ENCODE measurements at places on chromosomes 3 and 15.

GRCh38 chr3:4984511-4984864 is 5.3 kb downstream of the BHLHE40 start:
- DNase-seq, result no peak

GRCh38 chr3:31246293-31247062 is 286.2 kb upstream of the STT3B start:
- DNase-seq, result no peak

DNA sequence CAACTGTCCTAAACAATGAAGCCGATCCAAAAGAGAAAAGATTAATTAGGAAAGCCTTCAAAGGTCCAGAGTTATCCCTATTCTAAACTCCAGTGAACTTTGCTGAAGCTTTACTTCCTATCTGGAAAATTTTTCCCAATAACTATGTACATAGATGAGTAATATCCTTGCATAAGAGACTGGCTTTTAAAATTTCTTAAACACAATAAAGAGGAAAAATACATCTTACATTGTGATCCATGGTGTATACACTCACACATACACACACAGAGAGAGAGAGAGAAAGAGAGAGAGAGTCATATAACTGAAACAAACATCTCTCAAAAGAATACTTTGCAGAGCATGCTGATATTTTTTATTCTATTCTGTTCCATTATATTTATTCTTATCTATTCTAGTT is 20.0 kb downstream of the SPTSSB start:
- no peak for DNase-seq

GRCh38 chr3:23889386-23889785 is 27.4 kb downstream of the NKIRAS1 start:
- DNase-seq, result no peak

- no peak for DNase-seq
Observed at GRCh38 chr15:99979371-99979770, 246.1 kb upstream of the LYSMD4 start.

DNA sequence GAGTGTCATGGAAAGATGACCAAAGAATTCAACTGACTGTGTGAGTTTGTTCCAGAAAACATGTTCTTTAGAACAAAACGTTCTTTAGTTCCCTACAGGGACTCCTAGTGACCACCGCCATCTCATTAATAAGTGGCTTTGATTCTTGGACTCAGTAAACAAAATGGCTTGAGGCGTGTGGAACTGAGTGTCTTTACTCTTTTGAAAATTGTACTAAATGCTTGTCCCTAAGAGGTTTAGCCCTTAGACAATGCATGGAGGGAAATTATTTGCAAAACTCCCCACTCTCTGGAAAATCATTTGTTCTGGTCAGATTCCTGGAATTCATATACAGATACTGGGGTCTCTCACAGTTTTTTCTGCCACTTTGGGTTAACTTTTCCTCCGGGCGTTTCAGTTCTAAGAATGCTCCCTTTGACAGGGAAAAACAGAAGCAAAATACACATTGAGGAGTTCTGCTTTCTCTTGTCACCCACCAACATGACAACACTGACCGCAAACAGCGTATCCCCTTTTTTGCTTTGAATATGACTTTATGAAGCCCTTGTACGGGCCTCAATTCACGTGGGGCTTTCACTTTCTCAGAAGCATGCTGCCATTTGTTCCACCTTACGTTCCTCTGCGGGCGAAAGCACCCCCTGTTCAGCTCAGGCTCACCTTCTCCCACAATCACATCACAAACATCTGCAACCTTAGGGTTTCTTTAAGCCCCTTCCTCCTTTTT is 15.3 kb upstream of the NRROS start:
- DNase-seq, result no peak

DNA sequence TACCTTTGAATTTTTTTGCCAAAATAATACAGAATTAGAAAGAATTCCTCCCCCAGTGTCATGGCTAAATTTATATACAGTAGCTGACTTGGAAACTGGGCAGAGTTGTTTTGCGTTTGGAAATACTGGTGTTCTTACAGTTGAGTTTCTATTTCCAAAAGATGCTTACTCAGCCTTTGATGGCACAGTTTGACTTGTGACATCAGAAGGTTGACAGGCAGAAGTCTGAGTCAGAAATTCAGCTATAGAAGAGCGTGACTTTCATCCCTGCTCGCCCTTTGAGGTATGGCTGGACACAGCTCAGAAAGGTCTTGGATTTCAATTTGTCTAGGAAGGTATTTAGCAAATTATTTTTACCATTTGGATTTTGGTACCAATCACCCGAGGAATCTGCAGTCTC is 175.8 kb downstream of the VGLL4 start:
- no peak for DNase-seq

DNA sequence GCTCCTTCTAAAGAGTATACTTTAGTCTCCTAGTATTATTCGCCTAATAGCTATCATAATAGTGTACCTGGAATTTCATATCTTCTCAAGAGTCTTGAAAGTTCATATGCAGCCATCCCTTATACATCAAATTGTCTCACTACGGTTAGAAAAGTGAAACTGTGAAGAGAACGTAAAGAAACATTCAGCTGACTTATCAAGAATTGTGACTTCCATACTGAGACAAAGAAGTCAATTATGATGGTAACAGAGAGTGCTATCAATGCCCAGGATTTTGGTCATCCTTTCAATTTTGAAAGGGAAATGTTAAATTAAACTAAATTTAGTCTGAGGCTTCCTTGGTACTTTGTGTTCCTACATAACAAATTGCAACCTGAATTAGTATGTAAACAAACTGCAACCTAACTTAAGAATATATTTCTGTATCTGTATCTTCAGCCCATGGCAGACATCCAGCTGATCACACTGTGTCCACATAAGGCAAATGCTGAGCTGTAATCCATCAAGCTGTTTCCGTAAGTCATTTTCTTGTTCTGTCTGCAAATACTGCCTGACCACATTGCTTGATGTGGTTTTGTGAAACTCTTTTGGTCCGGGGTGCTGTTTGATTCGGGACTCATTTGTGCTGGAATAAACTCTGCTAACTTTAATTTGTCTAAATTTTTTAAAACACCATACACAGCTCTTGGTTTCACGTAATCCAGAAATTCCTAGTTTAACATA is 469.6 kb downstream of the SI start:
- no peak for DNase-seq

GRCh38 chr3:140913728-140914127 is 27.9 kb upstream of the SLC25A36 start:
- no peak for DNase-seq

- DNase-seq, result no peak
Observed at GRCh38 chr15:25682340-25682739, 180.8 kb downstream of the ATP10A start.

Data from left renal pelvis (tissue), 4 donors.